ENCODE measurements at places on chromosomes 12 and 14. TPM values are rescaled to one million over a fixed set of nuclear protein-coding genes. Genes with fewer than 3 reads are reported as not detected.

The ADCY6 gene
- 44.2 TPM for total RNA-seq

The KLHL28 gene
- total RNA-seq, result 22.7 TPM

GRCh38 chr14:100246809-100247428, 8.0 kb downstream of the YY1 start:
- DNase-seq, result peak; percentile 57

DNA sequence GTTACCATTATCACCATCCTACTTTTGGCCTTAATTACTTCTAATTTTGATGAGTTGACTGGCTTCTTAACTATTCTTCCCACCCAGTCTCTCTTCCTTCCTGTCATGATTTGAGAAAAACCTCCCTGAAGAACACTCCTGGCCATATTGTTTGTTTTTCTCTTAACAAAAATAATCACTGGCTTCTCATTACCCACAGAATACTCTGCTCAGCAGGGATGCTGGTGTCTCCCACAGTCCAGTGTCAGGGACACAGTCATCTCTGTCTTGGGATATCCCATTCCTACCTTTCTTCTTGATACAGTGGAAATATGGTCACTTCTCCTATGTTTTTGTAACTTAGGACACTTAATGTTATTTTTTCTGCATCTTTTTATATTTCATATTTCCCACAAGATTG, 103.7 kb downstream of the SRGAP1 start:
- no peak for DNase-seq

DNA sequence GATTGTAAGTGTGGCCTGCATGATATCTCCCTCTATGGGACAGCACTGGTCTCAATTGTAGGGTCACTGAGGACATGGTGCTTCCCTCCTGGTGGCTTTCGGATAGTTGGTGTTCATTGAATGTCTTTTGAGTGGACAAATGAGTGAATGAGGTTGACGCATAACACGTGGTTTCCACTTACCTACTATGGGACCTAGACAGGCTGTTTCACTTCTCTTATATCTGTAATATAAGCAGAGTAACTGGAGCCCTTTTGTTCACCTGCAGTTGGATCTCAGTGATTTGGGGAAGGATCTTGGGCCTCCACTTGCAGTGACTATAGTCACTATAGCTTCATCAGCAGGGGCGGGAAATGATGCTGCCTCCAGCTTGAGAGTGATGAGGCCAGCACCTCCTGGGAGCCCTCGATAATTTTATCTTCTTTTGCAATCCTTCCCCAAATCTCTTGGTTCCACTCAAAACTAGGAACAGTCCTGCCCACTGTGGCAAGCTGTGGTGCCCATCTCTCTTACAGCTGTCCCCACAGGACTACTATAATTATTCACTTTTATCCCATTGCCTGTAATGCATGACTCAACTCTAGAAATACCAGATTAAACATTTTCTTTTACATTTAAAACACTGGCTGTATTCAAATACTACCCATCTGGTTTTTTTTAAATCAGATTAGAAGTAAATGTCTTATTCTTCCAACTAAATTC, 242.9 kb downstream of the CHST11 start:
- DNase-seq, result no peak

- DNase-seq, result no peak
Measured at GRCh38 chr12:291153-291723, 28.6 kb upstream of the SLC6A13 start.
